ENCODE measurements at places on chromosomes 4 and X.

GRCh38 chr4:112521123-112522023 lies 5.4 kb upstream of the NEUROG2 start:
- DNase-seq, result no peak

GRCh38 chr4:123606946-123607542 lies 210.4 kb downstream of the SPRY1 start:
- DNase-seq, result no peak

DNA sequence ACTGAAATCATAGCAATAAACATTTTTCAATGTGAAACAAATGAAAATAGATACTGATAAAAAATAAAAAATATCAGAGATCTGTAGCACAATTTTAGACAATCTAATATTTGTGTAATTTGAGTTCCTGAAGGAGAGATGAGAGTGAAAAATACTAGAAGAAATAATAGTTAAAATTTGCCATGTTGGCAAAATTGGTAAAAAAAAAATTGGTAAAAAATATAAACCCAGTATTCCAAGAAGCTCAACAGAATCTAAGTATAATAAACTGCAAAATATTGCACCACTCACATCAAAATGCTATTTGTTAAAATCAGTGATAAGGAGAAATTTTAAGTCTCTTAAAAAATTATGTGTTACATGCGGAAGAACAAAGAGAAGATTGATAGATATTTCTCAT lies 1680.7 kb downstream of the PCDH7 start:
- DNase-seq, result no peak

GRCh38 chr4:19399001-19399400 lies 852.7 kb upstream of the SLIT2 start:
- no peak for DNase-seq

- DNase-seq, result no peak
Measured at GRCh38 chr4:71069063-71069462, 75.6 kb downstream of the DCK start.

GRCh38 chr4:16573206-16573605 lies 325.2 kb downstream of the LDB2 start:
- no peak for DNase-seq

DNA sequence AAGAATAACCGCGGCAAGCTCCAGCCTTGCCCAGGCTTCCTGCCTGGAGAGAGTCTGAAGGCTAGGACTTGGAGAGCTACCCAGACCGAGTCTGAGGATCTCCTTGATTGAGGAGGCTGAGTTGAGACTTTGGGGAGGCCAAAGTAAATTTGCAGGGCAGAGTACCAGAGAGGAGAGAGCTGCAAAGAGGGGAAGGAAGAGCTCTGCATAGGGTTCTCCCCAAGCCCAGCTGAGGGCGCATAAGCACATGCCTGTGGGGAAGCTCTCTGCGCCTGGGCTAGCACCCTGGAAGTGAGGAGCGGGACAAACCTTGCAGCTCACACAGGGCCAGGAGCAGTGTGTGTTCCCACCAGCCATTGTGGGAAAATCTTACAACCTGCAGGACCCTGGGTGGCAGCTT lies 56.1 kb downstream of the FAM193A start:
- no peak for DNase-seq

GRCh38 chrX:112945826-112946225 lies 105.2 kb upstream of the AMOT start:
- DNase-seq, result no peak

DNA sequence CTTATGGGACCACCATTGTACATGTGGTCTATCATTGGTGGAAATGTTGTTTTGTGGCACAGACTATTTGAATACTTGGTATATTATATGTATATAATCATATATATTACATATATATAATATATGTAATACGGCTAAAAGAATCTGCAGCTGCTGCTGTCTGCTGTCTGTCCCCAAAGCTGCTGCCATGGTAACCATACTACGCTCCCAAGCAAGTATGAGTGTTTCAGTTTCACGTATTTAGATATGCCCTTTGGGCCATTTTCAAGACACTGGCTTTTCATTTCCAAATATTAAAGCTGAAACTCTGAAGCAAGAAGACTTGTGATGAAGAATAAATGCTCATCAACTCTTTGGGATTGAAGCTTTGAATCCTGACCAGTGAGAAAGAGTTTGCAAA lies 42.0 kb upstream of the ARSJ start:
- no peak for DNase-seq

DNA sequence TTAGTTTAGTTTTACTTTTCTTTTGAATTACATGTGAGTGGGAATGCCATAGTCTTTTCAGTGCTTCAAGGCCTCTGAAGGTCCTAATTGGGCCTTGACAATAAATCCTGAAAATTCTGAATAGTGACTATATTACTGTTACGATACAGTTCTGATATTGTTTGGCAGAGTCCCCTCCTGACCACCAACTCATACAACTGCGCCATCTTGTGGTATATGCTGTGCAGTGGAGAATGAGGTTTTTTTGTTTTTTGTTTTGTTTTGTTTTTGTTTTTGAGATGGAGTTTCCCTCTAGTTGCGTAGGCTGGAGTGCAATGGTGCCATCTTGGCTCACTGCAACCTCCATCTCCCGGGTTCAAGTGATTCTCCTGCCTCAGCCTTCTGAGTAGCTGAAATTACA lies 56.6 kb upstream of the CHRDL1 start:
- no peak for DNase-seq

- no peak for DNase-seq
Measured at GRCh38 chrX:28773807-28774206, 186.6 kb downstream of the IL1RAPL1 start.

DNA sequence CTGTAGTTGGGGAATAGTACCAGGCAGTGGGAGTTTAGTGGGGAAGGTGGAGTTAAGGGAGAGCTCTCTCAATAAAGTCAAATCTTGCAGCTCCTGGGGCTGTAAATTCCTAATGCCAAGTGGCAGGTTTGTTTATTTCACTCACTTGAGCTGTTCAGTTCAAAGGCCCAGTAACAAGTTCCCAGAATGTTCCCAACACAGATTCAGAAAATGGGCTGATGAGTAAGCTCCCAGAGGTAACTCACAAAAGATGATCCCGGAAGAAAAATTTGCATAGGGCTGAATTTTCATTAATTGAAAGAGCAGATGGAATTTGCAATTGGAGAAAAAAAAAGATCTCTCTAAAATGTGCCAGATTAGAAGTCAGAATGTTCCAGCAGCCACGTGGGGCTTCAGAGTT lies 286.2 kb downstream of the EVC2 start:
- DNase-seq, result no peak
